ENCODE measurements at places on chromosomes 2 and 18. TPM values are rescaled to one million over a fixed set of nuclear protein-coding genes. Genes with fewer than 3 reads are reported as not detected.

Gene TRIP12
- 222 TPM for total RNA-seq

Gene IL36A
- total RNA-seq: not detected

Gene NTSR2
- total RNA-seq: not detected

Gene YWHAQ
- 299 TPM for total RNA-seq

Gene CAVIN2
- 145 TPM for total RNA-seq

Data from cardiac septum (tissue), 1 donor.